MM.1S (cell line): ENCODE measurements at places on chromosomes 7 and 10.

DNA sequence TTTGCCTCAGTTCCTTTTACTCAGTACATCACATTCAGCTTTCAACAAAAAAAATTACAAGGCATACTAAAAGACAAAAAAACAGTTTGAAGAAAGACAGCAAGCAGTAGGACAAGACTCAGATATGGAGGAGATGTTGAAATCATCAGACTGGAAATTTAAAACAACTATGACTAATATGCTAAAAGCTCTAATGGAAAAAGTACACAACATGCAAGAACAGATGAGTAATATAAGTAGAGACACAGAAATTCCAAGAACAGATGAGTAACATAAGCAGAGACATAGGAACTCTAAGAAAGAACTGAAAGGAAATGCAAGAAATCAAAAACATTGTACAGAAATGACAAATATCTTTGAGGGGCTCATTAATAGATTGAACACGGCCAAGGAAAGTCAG lies 402.6 kb downstream of the NEBL start:
- no peak for DNase-seq

- DNase-seq: no peak
Observed at GRCh38 chr7:137304624-137305235, 38.8 kb downstream of the PTN start.

- no peak for DNase-seq
Observed at GRCh38 chr10:62225362-62225761, 43.3 kb downstream of the RTKN2 start.

DNA sequence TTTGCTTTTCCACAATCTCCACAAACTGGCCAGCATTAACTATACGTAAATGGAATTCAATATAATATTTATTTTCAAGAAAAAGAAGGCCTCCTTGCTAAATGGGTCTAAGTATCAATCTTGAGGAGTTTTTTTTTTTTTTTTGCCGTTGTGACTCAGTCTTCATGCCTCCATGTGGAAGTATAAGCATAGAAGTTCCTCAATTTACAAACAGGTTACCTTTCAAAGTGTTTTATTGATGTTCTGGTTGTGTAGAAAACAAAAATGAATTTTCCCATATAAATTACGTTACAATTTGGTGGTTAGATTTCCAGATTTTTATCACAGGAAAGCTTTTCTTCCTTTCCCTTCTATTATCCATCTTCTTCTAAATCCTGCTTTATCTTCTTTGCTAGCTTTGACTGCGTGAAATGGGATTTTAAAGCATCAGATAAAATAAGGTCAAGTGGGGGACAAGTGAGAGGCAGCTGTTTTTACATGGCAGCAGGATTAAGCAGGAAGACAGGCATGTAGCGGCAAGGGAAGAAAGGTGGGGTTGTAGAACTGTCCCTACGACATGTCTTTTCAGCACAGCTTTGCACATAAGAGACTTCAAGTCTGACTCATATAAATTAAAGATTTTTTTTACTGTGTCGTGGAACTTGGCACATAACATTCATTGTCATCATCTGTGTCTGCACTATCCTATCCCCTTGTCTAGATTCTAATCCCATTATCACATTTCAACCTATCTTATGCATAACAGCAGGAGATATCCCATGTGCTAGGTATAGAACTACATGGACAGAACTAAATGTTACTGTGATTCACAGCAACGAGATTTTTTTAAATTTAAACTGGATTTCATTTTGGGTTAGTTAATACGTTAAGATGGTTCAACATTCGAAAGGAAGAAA lies 135.3 kb upstream of the FAM3C start:
- DNase-seq: no peak

DNA sequence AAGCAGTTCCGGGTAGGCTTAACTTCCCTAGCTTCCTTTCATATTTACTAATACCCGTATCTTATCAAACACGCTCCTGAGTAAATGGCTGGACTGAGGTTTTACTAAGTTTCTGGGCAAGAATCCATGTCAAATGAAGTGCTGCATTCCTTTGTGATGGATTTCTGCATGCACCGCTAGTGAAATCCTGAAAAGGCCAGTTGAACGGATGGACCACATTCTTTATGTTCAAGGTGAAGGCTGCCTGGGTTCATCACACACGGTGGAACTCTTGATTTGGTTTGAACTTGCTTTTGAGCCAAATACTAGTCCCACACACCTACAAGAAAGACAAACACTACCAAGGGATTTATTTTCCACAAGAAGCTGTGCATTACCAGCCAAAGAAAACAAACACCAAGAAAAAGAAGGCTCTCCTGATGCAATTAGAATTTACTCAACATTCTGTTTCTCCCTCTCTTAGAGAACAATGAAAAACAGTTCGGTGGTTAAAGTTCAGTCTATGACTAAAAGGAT lies 255.0 kb upstream of the SEMA3C start:
- DNase-seq: no peak

- no peak for DNase-seq
Observed at GRCh38 chr10:74384615-74385183, 233.7 kb downstream of the ADK start.

- DNase-seq: peak; percentile 86
Observed at GRCh38 chr10:97334370-97335175, at the start of gene FRAT2. FRAT2 (minus strand) TSS chr10:97334729; CDS start chr10:97334572, 157 bp downstream.

- no peak for DNase-seq
Observed at GRCh38 chr7:26292768-26293560, 1.3 kb downstream of the SNX10 start.

DNA sequence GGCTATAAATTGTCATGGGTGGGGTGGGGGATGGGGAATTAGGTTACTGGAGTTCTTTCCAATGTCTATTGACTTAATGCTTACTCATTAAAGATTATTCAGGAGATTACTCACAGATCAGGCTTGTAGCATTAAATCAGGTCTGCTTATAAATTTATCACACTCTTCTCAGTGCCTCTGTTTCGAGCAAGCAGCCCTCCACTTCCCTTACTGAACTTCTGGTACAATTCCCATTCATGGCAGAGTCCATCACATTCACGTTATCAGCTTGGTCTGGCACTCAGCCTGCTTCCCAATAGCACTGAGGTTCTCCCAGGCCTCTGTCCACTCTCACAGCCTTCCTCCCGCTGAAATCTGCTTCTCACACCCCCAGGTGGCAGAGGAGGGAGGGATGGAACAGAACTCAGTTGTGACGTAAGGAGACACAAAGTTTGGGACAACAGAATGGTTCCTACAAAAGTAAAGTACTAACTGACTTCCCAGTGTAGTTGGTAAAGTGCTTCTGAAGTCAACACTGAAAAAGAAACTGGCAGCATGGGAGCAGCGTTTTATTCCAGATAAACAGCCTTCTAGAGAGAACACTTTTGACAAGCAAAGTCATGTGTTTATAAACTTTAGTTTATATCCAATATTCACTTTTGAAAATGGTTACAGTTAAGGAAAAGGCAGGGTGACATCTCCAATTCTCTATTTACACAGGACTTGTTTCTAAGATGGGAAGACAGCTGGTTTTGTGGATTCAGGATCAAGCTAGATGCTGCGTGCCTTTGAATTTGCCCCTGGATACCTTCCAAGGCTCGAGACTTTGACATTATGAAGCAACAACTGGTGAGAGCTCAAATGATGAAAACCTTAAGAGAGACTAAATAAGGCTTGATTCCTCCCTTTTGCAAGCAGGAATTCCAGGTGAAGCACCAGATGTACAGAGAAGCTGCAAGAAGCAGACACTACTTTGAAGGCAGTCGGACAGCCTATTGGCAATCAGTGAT lies 81.4 kb downstream of the ATXN7L1 start:
- no peak for DNase-seq

DNA sequence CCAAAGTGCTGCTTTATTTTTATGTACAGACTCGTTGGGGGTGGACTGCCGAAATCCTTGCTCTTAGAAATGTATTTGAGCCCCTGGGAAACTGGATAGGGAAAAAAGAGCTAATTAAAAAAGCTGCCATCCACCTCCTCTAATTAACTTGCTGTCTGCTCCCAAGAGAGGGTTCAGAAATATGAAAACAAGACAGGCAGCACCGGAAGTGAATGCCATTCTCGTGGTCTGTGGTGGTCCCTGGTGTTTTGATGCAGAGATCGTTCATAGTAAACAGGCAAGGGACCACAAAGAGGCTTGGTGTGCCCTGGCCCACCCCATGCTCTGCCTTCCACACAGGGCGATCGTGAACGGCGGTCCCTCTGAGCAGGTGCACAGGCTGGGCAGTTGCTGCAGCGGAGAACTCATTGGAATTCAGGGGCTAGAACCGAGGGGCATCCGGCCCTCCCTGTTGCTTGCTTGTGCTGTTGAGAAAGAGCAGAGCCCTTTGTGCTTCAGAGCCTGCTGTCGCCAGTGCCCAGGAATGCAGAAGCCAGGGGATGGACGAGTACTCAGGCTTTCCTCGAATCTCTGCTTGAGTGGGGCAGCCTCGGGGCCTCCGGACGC lies 79.1 kb upstream of the BTBD16 start:
- no peak for DNase-seq

- no peak for DNase-seq
Observed at GRCh38 chr10:63260860-63261251, 127.7 kb downstream of the NRBF2 start.

DNA sequence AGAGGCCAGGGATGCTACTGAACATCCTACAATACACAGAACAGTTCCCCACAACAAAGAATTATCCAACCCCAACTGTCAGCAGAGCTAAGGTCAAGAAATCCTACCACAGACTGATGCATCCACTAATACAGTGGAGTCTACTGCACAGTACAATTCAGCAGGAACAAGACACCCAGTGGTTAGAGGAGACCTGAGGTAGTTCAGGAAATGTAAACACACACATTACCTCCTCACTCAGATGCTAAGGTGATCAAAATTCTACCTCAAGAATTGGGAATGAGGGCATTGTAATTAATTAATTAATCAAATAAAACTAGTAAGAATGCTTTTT lies 91.4 kb downstream of the ZFAND4 start:
- DNase-seq: peak; percentile 20

- DNase-seq: no peak
Observed at GRCh38 chr10:71246591-71247413, 34.4 kb downstream of the UNC5B start.

- DNase-seq: no peak
Observed at GRCh38 chr7:135204876-135205275, 6.5 kb downstream of the WDR91 start.

- DNase-seq: no peak
Observed at GRCh38 chr10:59055045-59055444, 121.4 kb upstream of the PHYHIPL start.

GRCh38 chr10:112471878-112472487 lies 25.0 kb downstream of the VTI1A start:
- DNase-seq: peak; percentile 45

GRCh38 chr7:82258181-82258580 lies 185.4 kb downstream of the CACNA2D1 start:
- DNase-seq: no peak

- DNase-seq: no peak
Observed at GRCh38 chr10:11153766-11154165, 136.1 kb downstream of the CELF2 start.

- DNase-seq: no peak
Observed at GRCh38 chr10:3831608-3832007, 46.6 kb upstream of the KLF6 start.

DNA sequence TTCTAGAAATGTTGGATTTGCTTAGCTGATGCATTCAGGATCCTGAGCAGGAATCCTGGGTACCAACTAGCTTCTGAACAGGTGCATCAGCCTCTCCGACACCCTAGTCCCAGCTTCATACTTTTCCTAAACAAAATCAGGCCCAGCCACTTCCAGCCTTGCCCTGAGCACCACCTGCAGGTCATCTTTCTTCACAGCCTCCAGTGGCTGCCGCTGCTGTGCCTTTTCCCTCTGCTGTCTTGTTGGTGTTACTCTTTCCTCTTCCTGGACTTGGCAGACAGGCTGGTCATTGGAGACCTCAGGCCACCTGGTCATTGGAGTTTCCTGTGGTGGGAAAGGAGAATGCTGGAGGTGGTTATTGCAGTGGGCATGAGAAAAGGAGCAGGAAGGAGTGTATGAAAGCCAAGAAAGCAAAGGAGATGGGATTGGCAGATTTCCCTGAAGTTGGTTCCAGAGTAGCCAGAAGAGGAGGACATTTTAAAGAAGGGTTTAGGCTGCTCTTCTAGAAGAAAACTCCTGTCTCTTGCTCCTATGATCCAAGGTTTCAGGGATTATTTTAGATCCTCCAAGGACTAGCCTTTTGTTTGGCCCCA lies 48.2 kb upstream of the NFKB2 start:
- DNase-seq: no peak

DNA sequence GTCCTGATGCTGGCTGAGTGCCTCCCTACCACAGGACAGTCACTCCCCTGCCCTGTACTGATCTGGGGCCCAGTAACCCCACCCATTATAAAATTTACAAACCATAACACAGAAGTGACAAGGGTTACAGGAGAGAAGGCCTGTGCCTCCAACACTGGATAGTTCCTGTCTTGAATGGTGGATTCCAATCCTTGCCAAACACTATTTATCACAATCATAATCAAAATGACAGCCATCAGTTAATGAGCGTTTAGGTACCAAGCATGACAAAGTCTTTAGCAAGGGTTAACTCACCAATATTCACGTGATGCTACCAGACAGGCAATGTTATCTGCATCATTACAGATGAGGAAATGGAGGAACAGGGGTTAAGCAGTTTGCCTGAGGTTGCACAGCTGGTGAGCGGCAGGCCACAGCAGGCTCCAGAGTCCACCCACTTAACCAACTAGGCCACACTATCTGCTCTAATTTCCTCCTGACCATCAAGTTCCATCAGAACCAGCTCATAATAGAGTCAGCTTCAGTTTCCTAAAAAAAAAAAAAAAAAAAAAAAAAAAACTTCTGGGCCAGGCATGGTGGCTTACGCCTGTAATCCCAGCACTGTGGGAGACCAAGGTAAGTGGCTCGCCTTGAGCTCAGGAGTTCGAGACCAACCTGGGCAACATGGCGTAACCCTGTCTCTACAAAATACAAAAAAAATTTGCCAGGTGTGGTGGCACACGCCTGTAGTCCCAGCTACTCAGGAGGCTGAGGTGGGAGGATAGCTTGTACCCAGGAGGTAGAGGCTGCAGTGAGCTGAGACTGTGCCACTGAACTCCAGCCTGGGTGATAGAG lies 14.2 kb downstream of the PDLIM1 start:
- no peak for DNase-seq

- no peak for DNase-seq
Observed at GRCh38 chr7:4067476-4067760, 614.7 kb upstream of the FOXK1 start.

GRCh38 chr10:107561136-107561650 lies 396.7 kb upstream of the SORCS1 start:
- no peak for DNase-seq
